ENCODE measurements at places on chromosomes 11 and 22.

DNA sequence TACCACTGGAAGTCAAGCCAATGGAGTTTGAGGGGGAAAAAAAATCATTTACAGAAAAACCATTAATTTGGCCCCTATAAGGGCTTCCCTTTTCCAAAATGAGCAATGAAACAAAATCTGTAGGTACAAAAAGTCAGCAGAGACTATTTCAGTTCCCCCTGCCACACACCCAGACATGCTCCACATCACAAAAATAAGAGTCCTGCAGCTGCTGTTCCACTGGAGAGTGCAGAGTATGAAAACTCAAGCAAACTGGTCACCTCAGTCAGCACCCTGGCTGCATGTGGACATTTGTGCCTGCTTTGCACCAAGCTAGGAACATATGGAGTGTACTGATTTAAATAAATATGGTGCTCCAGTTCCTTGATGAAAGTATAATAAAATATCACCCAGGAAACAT lies 15.1 kb downstream of the POU2AF1 start:
- DNase-seq: no peak

DNA sequence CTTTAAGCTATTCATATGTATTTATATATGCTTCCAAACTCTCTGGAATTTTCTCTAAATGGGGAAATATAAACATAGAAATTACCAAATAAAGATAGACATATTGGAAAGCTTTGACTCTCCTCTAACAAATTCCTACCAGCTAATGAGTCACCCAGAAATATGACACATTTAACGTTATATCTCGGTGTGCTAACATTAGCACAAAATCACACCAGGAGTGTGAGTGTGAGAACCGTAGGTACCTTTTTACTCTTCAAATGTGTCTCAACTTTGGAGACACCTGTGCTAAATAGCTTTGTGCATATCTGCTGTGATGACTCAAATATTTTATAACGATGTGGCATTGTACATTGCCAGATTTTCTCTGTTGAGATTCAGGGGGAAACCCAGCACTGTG lies 714.4 kb downstream of the METTL15 start:
- no peak for DNase-seq

DNA sequence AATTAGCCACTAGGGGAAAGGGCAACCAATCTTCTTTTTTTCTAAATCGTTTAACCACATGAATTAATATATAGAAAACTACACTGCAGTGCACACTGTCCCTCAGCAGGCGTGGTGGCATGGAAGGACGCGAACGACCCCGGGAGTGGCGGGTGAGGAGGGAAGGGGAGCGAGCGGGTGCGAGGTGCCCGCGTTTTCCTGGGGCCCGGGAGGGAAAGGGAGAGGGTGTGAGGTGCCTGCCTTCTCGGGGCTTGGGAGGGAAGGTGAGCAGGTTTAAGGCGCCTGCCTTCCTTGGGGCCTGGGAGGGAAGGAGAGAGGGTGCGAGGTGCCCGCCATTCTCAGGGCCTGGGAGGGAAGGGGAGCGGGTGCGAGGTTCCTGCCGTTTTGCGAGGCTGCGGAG lies 765 bp downstream of the GAB4 start:
- DNase-seq: no peak

- DNase-seq: no peak
These were observed 183.9 kb upstream of the CTSC start for GRCh38 chr11:88521399-88521798.

DNA sequence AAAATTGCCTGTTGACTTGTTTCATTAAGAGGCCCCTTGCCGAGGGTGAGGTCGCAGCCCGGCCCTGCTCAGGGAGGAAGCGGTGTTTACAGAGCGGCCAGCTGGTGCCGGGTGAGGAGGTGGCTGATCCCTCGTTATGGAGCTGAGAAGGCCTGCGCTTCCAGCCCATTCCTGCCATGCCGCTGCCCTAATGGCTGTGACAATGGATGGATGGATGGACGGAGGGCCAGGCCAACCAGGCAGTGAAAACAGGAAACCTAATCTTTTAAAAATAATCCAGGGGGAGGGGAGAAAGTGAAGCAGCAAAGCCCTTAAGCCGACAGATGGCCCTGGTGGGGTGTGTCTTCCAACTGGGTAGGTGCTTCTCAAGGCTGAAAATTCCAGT lies 38.5 kb downstream of the BCR start:
- DNase-seq: peak; percentile 36

- DNase-seq: no peak
These were observed 656.8 kb downstream of the TBC1D22A start for GRCh38 chr22:47419239-47419638.

DNA sequence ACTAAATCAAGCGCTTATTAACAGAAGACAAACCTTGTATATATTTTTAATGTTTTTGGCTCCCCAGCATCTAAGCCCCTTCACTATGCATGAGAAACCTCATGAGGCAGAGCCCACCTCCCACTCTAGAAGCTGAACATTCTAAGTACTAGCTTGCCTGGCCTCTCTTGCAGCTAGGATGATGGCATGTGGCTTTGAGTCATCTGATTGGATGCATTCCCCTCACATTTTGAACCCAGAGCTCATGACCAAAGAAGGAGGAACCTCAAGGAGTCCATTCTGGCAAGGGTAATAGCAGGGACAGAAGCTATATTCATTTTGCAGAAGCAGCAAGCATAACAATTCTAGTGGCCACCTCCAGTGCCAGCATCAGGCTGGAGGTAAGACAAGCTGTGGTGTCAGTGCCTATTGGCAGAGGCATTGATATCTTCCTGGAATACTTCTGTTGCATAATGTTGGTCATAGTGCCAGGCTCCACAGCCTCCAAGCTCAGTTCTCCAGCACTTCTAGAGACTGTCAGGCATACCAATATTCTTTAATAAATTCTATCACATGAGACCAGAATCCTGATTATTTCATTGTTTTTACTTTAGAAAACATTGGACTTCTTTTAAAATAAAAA lies 14.2 kb upstream of the ZC3H12C start:
- no peak for DNase-seq

DNA sequence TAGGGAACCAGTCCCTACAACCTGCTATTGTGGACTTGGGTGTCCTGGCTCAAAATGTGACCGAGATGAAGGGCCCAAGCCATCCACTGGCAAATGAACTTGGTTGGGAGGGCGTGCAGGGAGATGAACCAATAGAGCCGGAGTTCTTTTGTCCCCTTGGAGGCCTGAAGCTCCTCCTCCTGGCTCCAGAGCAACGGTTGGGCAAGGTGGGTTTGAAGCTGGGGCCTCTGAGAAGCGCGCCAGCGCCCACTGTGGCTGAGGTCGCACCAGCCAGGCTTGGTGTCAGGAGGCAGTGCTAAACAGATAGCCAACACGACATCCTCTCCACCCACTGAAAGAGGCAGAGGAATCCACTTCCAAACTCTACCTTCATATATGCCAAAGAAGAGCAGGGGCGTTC lies 36.0 kb upstream of the PACSIN2 start:
- no peak for DNase-seq

- DNase-seq: no peak
These were observed 53.6 kb downstream of the SLC35F2 start for GRCh38 chr11:107804971-107805370.

DNA sequence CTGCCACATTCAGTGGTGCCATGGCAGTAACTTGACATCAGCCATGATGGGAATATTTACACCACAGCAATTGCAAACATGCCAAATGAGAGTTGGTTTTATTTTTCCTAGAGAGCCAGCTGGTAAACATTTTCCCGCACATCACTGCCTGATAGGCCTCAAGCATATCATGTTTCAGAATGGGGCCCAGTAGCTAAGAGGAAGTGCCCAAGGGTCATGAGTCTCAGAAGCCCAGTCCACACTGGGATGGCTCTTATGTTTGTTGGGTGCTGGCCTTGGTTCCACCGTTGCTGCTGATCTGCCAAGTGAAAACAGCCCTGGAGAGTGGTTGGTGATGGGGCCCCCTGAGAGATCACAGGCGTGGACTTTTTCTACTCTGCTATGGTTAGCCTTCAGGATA lies 64.3 kb upstream of the NAV2 start:
- no peak for DNase-seq

GRCh38 chr22:30872285-30873041 lies 96.1 kb downstream of the MORC2 start:
- DNase-seq: no peak

DNA sequence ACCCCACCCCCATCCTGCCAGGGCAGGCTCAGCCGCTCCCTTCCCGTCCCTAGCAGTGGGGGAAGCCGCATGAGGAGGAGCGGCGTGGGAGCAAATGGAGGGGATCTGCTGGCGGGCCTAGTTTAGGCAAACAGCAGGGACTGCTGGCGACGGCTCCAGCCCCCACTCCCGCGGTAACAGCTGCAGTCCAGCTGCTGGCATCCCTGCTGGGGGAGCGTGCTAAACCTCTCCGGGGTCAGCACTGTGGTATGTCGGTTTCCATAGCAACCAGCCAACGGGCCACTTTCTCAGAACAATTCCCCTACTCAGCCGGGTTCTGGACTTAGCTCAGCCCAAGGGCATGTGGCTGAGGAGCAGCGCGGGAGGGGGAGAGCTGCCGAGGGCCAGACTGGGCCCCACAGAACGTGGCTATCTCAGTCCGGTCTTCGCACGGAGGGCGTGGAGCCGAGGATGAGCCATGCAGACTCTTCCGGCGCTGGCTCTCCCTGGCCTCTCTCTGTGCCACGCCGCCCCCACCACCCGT lies 98.8 kb downstream of the PKNOX2 start:
- peak; percentile 16 for DNase-seq

DNA sequence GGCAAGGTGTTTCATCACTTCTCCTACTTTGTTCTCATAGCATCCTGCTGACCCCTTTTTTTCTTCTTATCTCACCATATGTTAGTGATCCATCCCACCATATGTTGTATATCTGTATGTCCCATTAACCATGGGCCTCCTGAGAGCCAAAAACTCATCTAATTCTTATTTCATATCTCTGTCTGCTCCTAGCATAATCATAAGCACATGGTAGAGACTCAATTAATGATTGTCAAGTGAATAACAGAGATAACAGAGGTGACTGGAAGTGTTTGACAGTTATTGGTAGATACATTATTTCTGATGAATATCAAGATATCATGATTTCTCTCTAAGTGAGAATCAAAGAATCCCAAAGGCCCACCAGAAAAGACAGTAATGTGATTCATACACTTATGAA lies 138.1 kb upstream of the MPPED2 start:
- no peak for DNase-seq

GRCh38 chr11:120121336-120121735 lies 16.6 kb downstream of the TRIM29 start:
- DNase-seq: no peak

GRCh38 chr22:28557184-28557583 lies 122.5 kb downstream of the TTC28 start:
- DNase-seq: no peak

- peak; percentile 25 for DNase-seq
These were observed 859 bp upstream of the KRTAP5-5 start for GRCh38 chr11:1628506-1629325.

- DNase-seq: no peak
These were observed 214.2 kb upstream of the ZBED5 start for GRCh38 chr11:11072067-11072466.

- no peak for DNase-seq
These were observed 29.8 kb downstream of the AHNAK start for GRCh38 chr11:62516736-62517371.

DNA sequence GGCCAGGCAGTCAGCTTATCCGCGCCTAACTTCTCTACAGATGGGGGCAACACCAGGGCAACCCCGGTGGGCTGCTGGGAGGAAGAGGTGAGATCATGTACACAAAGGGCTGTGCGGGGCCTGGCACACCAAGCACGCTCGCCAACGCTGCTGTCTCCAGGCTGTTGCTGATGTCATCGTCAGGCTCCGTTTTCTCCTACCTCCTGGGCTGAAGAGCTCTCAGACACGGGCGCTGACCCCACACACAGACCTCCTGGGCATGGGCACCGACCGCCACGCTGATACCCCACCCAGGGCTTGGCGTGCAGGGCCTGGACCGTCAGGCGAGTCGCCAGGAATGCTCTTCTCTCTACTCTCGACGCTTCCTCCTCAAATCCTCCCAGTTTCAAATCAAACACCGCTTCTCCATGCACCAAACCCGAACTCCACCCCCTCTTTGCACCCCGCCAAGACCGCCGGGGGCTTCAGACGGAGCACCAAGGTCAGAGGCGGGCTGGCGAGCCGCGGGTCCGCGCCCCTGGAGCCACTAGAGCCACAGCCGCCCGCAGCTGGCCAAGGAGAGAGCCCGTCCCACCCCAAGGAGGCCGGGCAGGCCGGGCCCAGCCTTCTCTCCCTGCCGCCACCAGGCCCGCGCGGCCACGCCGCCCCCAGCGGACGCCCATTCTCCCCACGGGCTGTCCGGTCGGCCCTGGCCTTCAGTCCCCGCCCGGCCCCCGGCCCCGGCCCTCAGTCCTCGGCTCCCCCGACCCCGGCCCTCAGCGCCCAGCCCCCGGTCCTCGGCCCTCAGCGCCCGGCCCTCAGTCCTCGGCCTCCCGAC lies 772 bp downstream of the SBF1 start:
- no peak for DNase-seq

- DNase-seq: no peak
These were observed 9.7 kb upstream of the PIWIL4 start for GRCh38 chr11:94557421-94557820.

- DNase-seq: no peak
These were observed 42.7 kb upstream of the KCNJ11 start for GRCh38 chr11:17431139-17431538.

- DNase-seq: no peak
These were observed 119.3 kb downstream of the KCNQ1 start for GRCh38 chr11:2564008-2564530.

DNA sequence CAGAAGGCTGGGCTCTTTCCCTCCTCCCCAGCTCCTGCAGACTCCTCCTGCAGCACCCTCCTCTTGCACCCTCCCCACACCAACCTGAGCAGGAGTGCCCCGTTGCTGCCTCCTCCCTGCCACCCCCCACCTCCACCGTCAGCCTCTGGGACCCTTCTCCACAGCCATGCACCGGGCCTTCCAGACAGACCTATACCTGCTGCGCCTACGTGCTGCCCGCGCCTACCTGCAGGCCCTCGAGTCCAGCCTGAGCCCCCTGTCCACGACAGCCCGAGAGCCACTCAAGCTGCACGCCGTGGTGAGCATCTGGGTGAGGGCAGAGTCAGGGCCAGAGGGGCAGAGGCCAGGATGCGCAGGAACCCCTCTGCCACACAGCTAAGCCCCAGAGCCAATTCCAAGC lies 16.2 kb downstream of the ZDHHC24 start:
- DNase-seq: no peak
